ENCODE measurements at places on chromosomes 12 and 14. TPM values are rescaled to one million over a fixed set of nuclear protein-coding genes. Genes with fewer than 3 reads are reported as not detected.

Gene FBXL14
- total RNA-seq = 12.2 TPM

Gene GARIN6
- not detected for total RNA-seq

Gene EFS
- total RNA-seq = 19.9 TPM

Gene RSRC2
- total RNA-seq = 60.9 TPM

Gene PLBD1
- total RNA-seq = 13.6 TPM

Gene CLECL1
- not detected for total RNA-seq

Gene DCN
- 1,612 TPM for total RNA-seq

Gene LRP1-AS
- not detected for total RNA-seq

Gene MYH6
- not detected for total RNA-seq

Gene LTB4R2
- total RNA-seq = 2.5 TPM

- no peaks in the 10 kb centered on the region for H3K27me3 ChIP-seq
- H3K36me3 ChIP-seq = no peaks in the 10 kb centered on the region
- no peaks in the 10 kb centered on the region for H3K4me1 ChIP-seq
Measured at GRCh38 chr14:44700694-44701093, 193.6 kb upstream of the FSCB start.

- H3K4me1 ChIP-seq = peaks cover 48% of the 10 kb centered on the region
- peak; percentile 77 for DNase-seq
- H3K27ac ChIP-seq = peak within 1 kb of the TSS; percentile 67
- H3K4me3 ChIP-seq = peak within 1 kb of the TSS; percentile 72
Measured at GRCh38 chr14:95516554-95517181, at the start of gene SYNE3. Gene SYNE3, minus strand, starts transcription at chr14:95516650. Its CDS starts 40,829 bp downstream, at chr14:95475821.

GRCh38 chr12:69932676-69933552, 107.9 kb downstream of the MYRFL start:
- H3K27me3 ChIP-seq = no peaks in the 10 kb centered on the region
- no peak overlapping the region for H3K27ac ChIP-seq
- DNase-seq = no peak
- H3K36me3 ChIP-seq = no peaks in the 10 kb centered on the region
- H3K4me3 ChIP-seq = no peak overlapping the region

GRCh38 chr12:104673696-104674482, 217.1 kb downstream of the CHST11 start:
- H3K27me3 ChIP-seq = no peaks in the 10 kb centered on the region
- no peaks in the 10 kb centered on the region for H3K36me3 ChIP-seq
- no peak overlapping the region for H3K4me3 ChIP-seq
- DNase-seq = no peak

DNA sequence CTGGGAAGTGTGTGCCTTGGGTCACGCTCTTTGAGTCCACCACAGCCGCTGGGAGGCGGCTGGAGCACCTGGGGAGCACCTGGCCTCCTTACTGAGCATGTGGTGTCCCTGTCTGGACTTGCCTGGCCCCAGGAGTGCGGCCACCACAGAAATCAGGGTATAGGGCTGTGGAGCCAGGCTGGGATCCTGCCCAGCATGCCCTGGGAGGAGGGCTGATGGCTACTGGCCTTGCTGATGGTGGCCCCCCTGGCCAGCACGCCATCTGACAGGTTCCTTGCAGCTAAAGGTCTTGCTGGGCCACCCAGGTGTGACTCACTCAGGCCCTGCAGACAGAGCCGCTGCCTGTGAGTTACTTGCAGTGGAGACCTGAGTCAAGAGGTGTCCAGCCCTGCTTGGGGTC, 6.0 kb downstream of the ULK1 start:
- H3K27ac ChIP-seq = no peak overlapping the region
- H3K36me3 ChIP-seq = no peaks in the 10 kb centered on the region
- no peak overlapping the region for H3K4me3 ChIP-seq
- H3K4me1 ChIP-seq = peaks cover 68% of the 10 kb centered on the region
- H3K27me3 ChIP-seq = no peaks in the 10 kb centered on the region

DNA sequence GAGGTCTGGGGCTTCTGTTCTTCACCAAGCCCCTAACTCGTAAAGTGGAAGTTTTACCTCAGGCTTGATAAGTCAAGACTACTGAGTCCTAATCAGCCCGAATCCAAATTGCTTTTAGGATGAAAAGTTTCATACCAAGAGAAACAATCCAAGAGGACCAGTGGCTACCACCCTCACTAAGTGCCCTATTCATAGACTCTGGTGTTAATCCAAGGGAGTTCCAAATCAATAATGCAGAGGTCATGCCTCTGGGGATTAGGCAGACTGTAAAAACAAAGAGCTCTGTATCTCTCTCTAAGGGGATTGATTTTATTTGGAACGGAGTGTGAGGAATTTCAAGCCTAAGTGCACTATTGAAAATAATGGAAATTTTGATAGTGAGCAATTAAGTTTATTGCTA, 76.3 kb upstream of the LMNTD1 start:
- H3K27me3 ChIP-seq = no peaks in the 10 kb centered on the region
- no peak for DNase-seq
- no peaks in the 10 kb centered on the region for H3K4me1 ChIP-seq
- no peaks in the 10 kb centered on the region for H3K36me3 ChIP-seq
- H3K4me3 ChIP-seq = no peak overlapping the region
- no peak overlapping the region for H3K27ac ChIP-seq

GRCh38 chr14:96351986-96352385, 11.2 kb downstream of the ATG2B start:
- H3K4me1 ChIP-seq = no peaks in the 10 kb centered on the region
- no peak for DNase-seq
- H3K27me3 ChIP-seq = no peaks in the 10 kb centered on the region
- no peak overlapping the region for H3K4me3 ChIP-seq
- H3K36me3 ChIP-seq = no peaks in the 10 kb centered on the region
- H3K27ac ChIP-seq = no peak overlapping the region

DNA sequence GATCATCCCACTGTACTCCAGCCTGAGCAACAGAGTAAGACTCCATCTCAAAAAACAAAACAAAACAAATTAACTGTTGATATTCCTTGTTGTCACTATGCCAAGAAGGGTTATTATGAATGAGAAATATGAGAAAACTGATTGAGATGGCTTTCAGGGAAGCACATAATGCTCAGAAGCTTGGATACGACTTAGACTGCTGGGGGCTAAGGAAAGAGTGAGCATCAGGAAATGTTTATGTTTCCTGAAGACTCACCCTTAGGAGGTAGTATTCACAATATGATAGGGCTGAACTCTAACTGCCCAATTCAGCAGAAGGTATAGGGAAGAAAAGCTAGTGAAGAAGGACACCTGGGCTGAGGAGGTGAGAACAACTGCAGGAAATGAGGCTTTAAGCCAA, 6.3 kb downstream of the STYK1 start:
- H3K27ac ChIP-seq = no peak overlapping the region
- H3K4me3 ChIP-seq = no peak overlapping the region
- H3K4me1 ChIP-seq = no peaks in the 10 kb centered on the region
- peaks cover 8% of the 10 kb centered on the region for H3K27me3 ChIP-seq
- no peak for DNase-seq
- no peaks in the 10 kb centered on the region for H3K36me3 ChIP-seq

DNA sequence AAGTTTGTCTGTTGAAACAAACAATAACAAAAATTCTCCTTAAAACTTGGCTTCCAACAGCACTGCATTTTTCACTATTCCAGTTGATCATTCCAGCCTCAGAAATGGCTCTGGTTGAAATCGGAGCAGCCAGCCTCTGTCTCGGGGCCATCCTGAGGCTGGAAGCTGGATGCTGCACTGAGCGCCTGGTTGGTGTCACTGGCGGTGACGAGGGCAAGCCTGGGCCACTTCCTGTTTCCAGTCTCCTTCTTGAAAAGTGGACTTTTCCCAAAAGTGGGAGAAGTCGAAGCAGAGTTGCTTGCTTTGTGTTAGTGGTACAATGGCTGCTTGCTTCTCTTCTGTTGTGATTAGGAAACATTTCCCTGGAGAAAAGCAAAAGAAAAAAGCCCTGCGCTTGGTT, 48.7 kb downstream of the CCDC92 start:
- no peak overlapping the region for H3K27ac ChIP-seq
- no peaks in the 10 kb centered on the region for H3K36me3 ChIP-seq
- no peaks in the 10 kb centered on the region for H3K4me1 ChIP-seq
- no peak overlapping the region for H3K4me3 ChIP-seq
- H3K27me3 ChIP-seq = no peaks in the 10 kb centered on the region
- DNase-seq = no peak

DNA sequence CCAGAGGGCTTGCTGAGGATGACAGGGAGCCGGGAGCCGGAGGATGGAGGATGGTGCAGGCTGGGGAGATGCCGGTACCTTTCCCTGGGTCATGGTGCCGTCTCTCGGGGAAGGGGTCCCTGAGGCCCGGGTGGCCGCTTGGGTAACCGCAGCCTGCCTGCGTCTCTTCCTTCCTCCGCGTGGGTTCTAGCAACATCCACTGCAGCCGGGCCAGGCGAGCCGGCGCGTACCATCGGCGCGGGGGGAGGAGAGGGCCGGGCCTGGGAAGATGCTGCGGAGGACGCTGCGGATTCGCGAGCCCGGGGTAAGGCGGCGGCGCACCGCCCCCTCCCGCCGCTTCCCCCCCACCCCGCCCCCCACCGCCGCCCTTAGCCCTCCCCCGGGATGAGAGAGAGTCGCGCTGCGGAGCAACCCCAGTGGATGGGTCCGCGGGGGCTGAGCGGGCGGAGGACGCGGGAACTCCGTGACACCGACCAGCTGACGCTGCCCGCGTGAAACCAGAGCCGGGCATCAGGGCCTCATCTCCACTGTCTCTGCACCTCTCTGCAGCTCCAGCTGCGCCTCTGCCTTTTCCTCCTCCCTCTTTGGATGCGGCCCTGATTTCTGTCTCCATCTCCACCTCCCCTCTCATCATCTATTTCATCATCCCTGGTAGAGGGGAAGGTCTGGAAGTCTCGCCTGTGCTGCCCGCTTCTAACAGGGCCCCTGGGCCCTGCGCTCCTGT, at the start of gene FAIM2:
Gene FAIM2 (minus strand): TSS at position 201 of the 724 bp plus-strand sequence. CDS start 108 bp downstream, at position 93.
- peak within 1 kb of the TSS; percentile 45 for H3K27ac ChIP-seq
- peak within 1 kb of the TSS; percentile 53 for H3K4me3 ChIP-seq
- DNase-seq = peak; percentile 82
- peaks cover 6% of the 10 kb centered on the region for H3K4me1 ChIP-seq

DNA sequence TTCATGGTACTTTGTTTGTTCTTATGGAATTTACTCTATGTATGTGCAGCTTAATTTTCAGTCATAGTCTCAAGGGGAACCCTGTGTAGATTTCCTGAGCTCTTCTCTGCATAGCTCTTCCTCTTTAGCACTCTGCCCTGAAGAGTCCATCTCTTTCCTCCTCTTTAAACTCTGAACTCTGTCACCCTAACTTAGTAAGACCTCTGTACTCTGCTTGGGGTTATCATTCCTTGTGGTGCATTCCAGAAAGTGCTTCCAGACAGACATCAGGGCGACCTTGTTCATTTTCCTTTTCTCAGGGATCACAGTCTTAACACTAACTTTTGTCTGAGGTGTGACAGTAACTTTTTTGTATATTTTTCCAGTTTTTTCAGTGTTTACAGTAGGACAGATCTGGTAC, 179.3 kb downstream of the RAD51B start:
- peaks cover 25% of the 10 kb centered on the region for H3K4me1 ChIP-seq
- no peaks in the 10 kb centered on the region for H3K36me3 ChIP-seq
- no peak for DNase-seq

DNA sequence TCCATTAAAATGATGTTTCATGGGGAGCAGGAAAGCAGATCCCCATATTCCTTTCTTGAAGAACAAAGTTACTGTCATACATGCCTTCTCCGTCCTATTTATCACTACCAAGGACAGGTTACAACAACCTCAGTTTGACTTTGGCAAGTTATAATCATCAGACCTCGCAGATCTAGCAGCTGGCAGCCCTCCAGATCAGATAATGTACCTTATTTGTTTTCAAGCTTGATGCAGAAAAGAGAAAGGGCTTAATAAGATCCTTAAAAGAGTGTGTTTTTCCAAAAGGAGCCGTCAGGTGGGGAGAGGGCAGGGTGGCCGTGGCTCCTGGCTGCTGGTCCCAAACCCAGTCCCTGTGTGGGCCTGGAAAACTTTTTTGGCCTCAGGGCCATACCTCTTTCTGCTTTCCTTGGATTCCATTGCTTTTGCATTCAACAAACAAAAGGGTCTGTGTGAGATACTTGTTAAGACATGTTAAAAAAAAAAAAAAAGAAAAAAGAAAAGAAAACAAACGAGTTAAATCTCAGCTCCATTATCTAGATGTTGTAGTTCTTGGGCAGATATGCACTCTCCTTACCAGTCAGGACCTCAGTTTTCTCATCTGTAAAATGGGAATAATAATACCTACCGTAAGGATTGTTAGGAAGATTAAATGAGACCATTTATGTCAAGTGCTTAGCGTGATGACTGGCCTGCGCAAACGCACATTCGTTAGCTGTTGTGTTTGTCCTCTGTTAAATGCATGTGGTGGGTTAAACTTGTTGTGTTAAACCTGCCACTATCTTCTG, 64.6 kb downstream of the B4GALNT3 start:
- H3K27ac ChIP-seq = no peak overlapping the region
- H3K36me3 ChIP-seq = no peaks in the 10 kb centered on the region
- no peaks in the 10 kb centered on the region for H3K4me1 ChIP-seq
- DNase-seq = no peak
- no peaks in the 10 kb centered on the region for H3K27me3 ChIP-seq

DNA sequence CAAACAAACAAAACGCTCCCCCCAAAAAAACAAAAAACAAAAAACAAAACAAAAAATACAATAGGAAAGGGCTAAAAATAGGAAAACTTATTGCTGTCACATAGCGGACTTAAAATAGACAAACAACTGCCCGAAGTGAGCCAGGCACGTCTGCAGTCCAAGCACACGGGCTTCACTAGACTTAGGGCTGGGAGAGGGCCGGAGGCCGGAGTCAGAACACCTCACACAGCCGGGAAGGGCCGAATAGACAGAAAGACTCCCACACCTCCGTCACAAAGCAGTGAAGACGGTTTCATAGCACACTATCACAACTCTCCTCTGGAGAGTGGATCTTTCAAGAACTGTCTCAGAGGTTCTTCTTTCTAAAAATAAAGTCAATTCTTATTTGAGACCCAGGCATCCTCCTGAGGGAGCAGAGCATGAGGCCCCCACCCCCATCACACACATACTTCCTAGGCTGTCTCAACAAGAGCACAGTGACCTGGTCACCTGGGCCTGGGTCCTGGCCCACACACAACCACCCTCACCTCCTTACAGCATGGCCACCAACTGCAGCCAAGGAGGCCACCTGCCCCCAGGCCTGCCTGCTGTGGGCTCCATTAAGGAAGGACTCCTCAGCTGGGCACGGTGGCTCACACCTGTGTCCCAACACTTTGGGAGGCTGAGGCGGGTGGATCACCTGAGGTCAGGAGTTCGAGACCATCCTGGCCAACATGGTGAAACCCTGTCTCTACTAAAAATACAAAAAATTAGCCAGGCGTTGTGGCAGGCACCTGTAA, 6.7 kb downstream of the BAG5 start:
- no peak for DNase-seq
- H3K36me3 ChIP-seq = peaks cover 8% of the 10 kb centered on the region
- no peak overlapping the region for H3K4me3 ChIP-seq
- peaks cover 77% of the 10 kb centered on the region for H3K4me1 ChIP-seq

GRCh38 chr12:92784797-92785562, 82.2 kb downstream of the PLEKHG7 start:
- H3K4me3 ChIP-seq = no peak overlapping the region
- no peak for DNase-seq
- H3K27me3 ChIP-seq = no peaks in the 10 kb centered on the region
- no peaks in the 10 kb centered on the region for H3K36me3 ChIP-seq

GRCh38 chr14:96648506-96649326, 146.5 kb downstream of the PAPOLA start:
- H3K27ac ChIP-seq = no peak overlapping the region
- H3K4me1 ChIP-seq = no peaks in the 10 kb centered on the region
- H3K4me3 ChIP-seq = no peak overlapping the region
- DNase-seq = no peak
- H3K36me3 ChIP-seq = no peaks in the 10 kb centered on the region
- no peaks in the 10 kb centered on the region for H3K27me3 ChIP-seq

Data from sigmoid colon (tissue), 7 donors.